ENCODE measurements at places on chromosomes 4 and X.

DNA sequence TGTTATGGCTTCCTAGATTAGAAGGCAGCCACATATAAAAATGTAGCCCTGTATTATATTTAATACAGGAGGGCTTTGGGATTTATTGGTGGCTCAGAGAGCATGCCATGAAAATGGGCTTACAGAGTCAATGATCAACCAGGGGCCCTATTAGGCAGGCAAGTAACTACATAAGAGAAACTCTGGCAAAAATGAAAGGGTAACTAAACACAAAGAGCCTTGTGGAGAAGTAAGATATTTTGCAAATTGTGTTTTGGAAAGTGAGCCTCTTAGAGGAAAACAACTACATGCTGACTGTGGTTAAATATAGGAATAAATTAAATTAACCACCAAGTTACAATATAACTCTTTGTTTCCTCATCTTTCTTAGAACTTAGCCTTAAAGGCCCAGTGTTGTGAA is 5.5 kb downstream of the SAT1 start:
- DNase-seq, result no peak

DNA sequence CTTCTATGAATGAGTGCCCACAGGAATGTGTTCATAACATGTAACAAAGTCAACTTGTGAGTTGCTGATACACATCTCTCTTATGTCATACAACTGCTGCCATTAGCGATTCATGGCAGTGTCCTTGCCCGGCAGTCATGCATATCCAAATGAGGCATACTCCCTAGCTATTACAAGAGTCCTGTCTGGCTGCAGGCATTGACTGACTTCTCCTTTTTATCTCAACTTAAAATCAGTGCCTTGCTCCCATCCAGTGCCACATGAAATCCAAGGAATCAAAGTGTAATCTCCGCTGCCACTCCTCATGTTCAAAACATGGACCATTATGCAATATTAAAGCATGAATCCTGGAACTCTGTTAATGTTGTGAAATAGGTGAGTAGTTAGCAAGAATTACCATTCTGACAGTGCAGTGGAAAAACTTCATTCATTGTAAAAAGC is 348.9 kb upstream of the FTHL17 start:
- DNase-seq, result no peak

GRCh38 chrX:53440101-53440500 is 5.9 kb upstream of the HSD17B10 start:
- no peak for DNase-seq

- DNase-seq, result no peak
These were observed 12.6 kb upstream of the PDE6B start for GRCh38 chr4:612749-613125.

GRCh38 chr4:87025614-87026041 is 90.8 kb downstream of the AFF1 start:
- DNase-seq, result no peak

DNA sequence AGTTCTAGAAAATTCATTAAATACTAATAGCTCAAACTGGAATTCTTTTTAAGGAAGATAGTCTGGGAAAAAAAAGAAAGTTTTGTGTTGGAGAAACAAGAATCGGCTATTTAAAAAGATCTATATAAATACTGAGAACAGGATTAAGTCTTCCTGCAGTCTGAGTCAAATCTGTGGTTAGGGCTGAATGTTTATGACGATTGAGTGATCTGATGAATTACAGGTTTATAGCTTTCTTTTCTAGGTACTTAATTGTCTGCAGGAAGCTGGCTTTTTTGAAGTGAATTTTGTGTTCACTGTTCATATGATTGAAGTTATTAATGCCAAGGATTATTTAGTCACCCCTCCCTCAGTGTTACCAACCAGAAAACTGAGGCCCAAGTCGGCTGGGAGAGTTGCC is 42.2 kb downstream of the TLL1 start:
- no peak for DNase-seq

DNA sequence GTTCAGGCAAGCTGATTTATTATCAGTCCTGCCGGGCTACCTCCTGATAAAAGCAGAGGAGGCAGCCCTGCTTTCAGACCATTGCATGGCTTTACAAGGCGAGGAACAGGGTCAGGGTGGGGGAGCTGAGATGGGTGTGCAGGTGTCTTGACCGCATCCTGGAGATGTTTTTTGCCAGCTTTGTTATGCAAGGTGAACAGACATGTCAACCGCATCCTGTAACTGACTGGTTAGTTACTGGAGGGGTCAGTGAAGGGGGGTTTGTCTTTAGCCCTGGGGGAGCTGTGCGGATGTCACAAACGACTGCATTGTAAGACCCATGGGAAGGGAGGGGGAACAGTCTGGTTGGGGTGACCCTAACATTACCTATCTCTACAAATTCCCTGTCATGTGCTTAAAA is 10.0 kb downstream of the ADAM29 start:
- DNase-seq, result peak; percentile 94

DNA sequence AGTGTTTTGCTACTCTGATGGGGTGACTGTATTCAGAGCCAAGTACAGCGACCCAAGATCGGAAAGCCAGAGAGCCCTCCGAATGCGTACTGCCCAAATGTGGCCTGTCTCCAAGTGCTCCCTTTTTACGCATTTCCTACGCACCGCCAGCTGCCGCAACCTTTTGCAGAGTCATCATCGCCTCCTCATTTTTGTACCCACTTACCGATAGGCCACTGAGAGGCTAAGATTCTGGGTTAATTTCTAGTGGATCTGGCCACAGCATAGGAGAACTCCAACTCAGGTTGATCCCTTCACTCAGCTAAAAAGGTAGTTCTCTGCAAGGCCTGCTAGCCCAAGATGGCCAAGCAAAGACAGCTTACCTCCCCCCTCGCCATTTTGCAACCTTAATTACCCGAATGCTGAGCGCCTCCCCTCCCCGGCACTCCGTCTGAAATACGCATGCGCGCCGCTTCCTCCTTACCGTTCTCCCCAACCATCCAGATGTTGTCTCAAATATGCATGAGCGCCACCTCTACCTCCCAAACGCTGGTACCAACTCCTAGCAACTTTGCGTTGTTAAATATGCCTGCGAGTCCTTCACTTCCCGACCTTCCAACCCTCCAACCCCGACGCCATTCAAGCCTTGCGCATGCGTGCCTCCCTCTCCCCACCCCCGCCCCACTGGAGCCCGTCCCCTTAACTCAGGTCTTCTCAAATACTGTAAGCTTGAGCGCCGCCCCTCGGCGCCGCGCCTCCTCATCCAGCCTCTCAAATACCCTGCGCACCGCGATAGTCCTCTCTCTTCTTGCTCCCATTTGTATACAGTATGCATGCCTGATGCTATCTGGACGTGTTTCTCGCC is 11.8 kb upstream of the ZCCHC13 start:
- DNase-seq, result peak; percentile 87

GRCh38 chr4:80155316-80155982 is 41.9 kb upstream of the PRDM8 start:
- no peak for DNase-seq

DNA sequence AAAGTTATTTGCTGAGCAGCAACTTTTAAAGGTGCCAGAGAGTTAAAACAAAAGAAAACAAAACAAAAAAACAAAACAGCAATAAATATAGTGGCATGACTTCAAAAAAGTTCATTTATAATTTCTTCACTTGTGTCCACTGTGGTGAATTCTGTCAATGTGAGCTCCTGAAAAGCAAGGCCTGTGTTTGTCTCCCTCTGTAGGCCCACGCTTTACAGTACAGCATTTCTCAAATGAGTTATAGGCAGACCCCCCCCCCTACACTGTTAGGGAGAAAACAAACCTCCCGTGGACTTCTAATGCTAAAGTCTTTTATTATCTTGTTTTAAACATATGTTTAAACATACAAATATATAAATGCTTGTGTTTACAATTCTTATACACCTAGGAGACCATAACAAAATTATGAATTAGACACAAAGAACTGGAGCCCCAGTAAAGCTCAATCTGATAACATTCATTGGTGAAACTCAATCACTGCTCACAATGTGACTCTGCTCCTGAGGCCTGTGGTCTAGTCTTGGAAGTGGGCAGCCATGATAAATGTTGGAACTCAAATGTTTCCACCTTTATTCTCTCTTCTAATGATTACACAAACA is 47.0 kb upstream of the SCOC start:
- DNase-seq, result peak; percentile 20

- no peak for DNase-seq
These were observed 86.6 kb downstream of the STK32B start for GRCh38 chr4:5137927-5138326.

- DNase-seq, result no peak
These were observed 15.2 kb downstream of the GUCY1B1 start for GRCh38 chr4:155774033-155774432.

DNA sequence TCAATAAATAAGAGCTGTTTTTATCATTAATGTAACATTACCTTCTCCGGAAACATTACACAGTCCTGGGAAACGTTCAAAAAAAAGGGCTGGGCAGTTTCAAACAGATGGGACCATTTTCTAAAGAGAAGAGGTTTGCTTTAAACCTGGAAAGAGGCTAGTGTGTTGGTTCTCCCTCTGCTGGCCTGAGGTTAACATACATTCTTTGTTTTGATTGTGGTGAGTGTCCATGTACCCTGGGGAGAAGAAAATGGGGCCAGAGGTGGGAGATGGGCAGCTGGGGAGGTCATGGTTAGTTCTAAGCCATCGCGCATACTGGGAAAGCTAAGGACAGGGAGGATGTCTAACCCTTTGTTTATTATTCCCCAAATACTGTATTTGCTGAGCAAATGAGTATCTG is 194.7 kb downstream of the CPEB2 start:
- no peak for DNase-seq

GRCh38 chr4:184382189-184382846 is 92.0 kb downstream of the IRF2 start:
- peak; percentile 41 for DNase-seq

Measured in Jurkat, Clone E6-1 (cell line).